ENCODE measurements at places on chromosomes 2 and 18.
A peak's percentile ranks its signal among the peaks of the same experiment; 100 is the strongest.

DNA sequence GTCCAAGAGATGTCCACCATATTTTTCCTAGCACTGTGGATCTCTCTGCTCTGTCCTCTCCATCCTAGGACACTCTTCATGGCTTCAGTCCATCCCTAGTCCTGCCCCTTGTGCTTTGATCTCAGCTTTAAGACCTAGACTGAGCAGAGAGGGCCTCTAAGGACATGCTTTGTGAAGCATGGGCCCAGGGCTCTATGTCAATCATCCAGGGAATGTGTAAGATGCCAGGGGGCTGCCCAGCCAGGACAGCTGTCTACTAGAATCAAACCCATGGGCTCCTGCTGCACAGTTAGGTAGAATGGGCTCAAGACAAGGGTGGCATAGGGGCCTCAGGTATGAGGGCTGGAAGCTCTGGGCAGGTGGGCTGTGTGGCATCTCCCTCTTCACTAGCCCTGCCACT, 24.9 kb downstream of the TET3 start:
- DNase-seq = no peak

DNA sequence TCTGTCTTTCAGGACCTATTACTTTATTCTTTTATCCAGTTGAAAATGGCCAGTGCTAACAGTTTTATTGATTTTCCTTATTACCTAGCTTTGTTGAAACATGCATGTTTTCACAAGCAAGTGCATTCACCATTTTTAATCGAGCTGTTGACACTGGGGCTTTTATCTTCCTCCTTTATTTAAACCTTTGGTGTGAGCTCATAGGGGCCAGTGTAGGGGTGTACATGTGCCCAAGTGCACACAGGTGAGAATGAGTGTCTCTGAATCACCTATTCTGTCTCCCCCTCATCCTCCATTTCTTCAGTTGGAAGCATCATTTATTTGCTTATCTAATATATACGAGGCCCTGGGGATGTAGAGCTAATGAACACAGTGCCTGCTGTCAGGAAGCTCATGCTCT, 199.1 kb downstream of the PRKCE start:
- no peak for DNase-seq

- DNase-seq = no peak
Measured at GRCh38 chr2:177355874-177356273, 36.7 kb upstream of the AGPS start.

- no peak for DNase-seq
Measured at GRCh38 chr2:85854897-85855296, 33.9 kb downstream of the ST3GAL5 start.

DNA sequence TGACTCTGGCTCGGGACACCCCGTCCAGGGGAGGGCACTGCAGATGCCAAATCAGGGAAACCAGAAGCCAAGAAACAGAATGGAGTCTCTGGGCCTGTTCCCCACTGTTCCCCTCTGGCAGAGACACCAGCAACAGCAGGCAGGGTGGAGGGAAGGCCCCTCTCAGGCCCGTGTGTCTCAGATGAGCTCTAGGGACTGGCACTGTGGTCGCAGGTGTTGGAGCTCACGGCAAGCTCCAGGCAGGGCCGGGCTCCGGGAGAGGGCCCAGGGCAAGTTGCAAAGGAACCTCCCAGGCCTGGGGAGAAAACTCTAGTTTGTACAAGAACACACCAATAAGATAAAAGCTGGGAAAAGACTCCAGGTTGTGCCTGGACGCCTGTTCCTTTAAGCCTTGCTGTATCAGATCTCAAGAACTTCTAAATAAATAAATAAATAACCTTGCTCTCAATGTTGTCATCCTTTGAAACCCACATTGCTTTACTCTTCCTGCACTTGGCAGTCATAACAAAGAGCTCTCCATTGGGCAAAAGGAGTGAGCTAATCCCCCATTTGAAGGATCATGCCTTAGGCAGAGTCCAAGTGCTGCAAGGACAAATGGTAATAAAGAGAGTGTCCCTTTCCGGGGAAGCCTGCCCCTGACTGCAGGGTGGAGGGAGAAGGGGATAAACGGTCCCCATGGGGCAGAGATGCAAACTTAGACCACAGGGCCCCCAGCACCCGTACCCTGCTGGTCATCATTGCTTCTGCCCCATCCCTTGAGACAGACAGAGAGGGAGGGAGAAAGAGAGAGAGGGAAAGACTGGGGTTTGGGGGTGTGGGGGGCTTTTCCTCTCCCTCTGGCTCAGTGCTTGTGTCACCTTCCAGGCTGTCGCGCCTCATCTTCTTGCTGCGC, 33.3 kb downstream of the CNGA3 start:
- DNase-seq = no peak

DNA sequence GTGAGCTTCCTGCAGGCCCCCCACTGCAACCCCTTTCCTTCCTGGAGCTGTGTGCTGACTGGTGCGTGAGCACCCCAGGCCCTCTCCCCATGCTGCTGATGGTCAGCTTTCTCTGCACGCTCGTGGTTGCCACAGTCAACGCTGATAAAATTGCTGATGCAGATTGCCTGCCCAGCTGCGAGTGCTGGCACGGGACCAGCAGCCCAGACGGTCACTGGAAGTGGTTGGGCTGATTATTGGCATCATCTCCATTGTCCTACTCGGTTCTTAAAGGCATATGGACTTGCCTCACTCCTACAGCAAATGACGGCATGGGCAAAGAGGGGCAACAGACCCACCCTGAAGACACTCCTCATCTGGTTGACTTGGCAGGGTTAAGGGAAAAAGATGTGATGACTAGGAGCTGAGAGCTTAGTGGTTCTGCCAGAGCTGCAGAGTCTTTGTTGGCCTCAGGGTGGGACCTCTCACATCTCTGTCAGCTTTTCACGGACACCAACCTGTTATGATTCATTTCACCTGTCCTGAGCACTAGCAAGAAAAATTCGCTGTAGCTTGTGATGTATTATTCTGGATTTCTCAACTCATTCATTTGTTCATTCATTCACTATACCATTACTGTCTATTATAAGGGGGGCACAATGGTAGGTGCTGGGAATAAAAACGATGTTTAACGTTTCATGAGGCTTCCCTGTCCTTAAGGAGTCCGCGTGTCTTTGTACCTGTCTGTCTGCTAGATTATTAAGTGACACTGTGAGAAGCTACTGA, 38.4 kb downstream of the PAX8 start:
- DNase-seq = no peak

- DNase-seq = peak; percentile 39
Measured at GRCh38 chr2:85843543-85843942, 45.2 kb downstream of the ST3GAL5 start.

- no peak for DNase-seq
Measured at GRCh38 chr2:139652385-139652784, 872.2 kb upstream of the NXPH2 start.

- DNase-seq = no peak
Measured at GRCh38 chr2:134089454-134089853, 164.4 kb upstream of the MGAT5 start.

DNA sequence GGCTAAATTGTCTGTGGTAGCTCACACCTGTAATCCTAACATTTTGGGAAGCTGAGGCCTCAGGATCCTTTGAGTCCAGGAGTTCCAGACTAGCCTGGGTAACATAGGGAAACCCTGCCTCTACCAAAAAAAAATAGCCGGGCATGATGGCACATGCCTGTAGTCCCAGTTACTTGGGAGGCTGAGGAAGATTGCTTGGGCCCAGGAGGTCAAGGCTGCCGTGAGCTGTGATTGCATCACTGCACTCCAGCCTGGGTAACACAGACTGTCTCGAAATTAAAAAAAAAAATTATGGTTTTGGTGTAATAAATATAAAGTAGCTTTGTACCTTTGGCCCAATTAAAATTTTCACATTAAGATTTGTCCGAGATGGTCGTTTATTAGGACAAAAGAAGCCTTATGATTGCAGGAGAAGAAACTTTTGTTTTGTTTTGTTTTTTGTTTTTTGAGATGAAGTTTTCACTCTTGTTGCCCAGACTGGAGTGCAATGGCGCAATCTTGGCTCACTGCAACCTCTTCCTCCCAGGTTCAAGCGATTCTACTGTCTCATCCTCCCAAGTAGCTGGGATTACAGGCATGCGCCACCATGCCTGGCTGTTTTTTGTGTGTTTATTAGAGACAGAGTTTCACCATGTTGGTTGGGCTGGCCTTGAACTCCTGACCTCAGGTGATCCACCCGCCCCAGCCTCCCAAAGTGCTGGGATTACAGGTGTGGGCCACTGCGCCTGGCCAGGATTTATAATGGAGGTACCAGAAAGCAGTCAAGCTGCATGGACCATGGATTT, 4.1 kb downstream of the MTA3 start:
- no peak for DNase-seq

GRCh38 chr18:73842795-73843394, 304.7 kb downstream of the FBXO15 start:
- peak; percentile 49 for DNase-seq

- no peak for DNase-seq
Measured at GRCh38 chr2:2482851-2483250, 151.8 kb upstream of the MYT1L start.

DNA sequence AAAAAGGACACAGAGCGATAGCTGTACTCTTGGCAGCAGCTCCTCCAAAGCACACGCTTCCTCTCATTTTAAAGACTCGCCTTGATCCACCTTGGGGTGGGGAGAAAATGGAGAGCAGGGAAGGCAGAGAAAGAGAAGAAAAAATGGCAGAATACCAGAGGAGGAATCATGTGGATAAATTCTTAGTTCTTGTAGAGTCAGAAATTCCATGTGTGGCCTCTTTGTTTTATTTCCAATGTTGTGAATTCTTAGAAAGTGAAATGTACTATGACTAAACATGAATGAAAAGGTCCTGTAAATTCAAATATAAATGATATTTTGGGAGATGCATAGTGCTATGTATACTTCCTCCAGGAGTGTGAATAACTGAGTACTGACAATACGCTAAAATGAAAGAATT, 89.7 kb upstream of the SESTD1 start:
- DNase-seq = no peak

- no peak for DNase-seq
Measured at GRCh38 chr2:216340280-216340631, 32.0 kb downstream of the MARCHF4 start.

GRCh38 chr2:236969767-236970655, 115.7 kb upstream of the COPS8 start:
- no peak for DNase-seq

DNA sequence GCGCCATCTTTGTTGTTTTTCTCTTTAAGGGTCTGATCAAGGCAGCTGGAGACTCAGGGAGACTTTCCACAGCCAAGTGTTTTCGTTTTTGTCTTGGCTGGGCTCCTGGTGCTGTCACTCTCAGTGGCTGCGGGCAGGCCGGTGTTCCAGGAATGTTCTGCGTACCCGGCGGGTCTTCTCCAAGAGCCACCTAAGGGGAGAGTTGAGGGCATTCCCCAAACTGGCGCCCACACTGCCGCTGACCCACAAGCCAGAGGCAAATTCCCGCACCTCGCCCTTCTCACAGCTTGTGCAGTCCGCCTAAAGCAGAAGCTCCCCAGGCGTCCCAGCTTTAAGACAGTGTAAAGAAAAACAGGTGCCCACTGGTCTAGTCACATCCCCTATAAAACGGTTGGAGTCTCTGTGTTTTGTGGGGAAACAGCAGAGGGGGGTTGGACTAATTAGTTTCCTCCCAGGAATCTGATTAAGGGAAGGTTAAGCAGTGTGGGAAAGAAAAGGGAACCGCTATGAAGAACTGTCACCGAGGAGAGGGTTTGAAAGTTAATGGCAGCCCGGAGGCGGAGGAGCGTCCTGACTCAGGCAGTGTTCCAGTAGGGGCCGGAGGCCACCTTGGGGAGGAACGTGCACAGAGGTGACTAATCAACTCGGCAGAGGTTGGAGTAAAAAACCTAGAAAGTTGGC, 224.5 kb downstream of the SLC4A3 start:
- DNase-seq = no peak

- no peak for DNase-seq
Measured at GRCh38 chr2:191014653-191015020, 666 bp upstream of the STAT1 start.

- peak; percentile 33 for DNase-seq
Measured at GRCh38 chr18:77100751-77101355, 31.7 kb downstream of the MBP start.

DNA sequence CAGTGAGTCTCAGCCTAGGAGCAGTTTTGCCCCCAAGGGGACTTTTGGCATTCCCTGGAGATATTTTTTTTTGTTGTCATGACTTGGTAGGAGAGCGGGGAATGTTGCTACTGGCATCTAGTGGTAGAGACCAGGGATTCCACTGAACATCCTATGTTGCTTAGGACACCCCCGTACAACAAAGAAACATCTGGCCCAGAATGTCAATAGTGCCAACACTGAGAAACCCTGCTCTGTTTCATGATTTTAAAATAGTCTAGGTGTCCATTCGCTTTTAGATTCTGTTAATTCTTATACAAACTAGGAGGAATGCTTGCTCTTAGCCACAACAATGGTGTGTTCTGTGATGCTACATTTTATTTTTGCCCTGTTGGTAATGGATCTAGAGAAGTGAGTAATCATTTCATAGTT, 225.8 kb upstream of the SIX3 start:
- no peak for DNase-seq

GRCh38 chr2:24245986-24246776, 71.3 kb downstream of the FAM228A start:
- no peak for DNase-seq

GRCh38 chr18:58025733-58026132, 18.3 kb upstream of the NEDD4L start:
- no peak for DNase-seq
